ENCODE measurements at places on chromosomes 7 and 10.

DNA sequence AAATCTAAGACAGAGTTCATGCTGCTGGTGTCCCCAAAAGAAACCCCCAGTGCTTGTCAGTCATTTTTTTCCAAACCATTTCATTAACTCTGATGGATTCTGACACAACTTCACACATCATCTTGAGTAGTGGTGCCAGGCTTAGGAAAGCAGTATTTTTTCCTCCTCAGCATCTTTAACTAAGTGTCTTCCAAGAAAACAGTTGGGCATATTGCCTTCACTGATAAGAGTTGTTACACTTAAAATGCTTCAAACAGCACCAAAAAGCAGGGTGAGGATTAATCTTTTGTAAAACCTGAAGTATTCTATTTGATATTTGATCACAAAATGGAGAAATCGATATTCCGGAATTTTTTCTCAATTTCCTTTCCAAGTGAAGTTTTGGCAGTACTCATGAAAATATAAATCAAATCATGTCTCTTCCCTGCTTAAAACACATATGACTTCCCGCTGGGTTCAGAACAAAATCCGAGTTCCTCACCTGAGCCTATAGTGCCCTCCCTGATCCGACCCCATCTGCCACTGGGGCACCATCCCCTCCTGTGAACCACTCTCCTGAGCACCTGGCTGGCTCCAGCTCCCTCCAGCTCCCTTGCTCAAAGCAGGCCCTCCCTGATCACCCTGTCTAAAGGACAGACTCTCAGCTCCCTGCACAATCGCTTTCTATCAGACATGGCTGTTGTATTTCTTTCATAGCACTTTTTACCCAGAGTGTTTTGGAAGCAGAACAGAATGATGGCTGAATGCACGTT is 61.6 kb downstream of the CYTH3 start:
- DNase-seq: no peak

DNA sequence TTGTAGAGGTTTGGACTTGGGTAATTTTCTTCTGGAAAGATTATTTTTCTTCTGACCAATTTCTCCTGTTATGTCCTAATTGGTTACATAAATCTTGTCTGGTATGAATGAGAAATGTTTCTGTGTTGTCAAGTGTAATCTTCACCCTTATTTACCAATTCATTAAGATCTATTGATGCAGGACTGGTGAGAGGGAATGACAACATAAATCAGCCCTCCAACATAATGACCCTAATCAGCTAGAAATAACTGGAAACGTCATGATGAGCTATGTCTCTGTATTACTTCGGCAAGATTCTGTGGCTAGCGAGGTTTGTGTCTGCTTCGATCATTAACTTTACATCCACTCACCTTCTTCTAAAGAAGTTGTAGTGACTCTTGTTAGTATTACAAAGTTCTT is 3.5 kb downstream of the FOXP2 start:
- no peak for DNase-seq

- DNase-seq: no peak
Measured at GRCh38 chr7:32257621-32258020, 187.4 kb upstream of the PDE1C start.

DNA sequence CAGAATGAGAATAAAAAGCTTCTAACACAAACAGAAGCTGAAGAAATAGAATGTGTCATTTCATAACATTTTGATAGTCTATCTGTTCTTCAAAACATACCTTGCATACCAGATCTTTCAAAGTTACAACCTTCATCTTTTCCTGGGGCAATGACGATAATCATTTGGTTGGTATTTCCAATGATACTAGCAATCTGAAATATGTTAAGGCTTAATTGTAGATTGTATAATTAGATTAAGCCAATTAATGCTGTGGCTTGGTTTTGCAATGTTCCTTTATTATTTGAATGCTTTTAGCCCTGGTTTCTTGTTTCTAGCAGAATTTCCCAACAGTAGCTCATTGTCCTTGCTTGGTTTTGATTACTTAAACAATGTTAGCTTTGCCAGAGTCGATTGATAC is 84.6 kb downstream of the CABCOCO1 start:
- no peak for DNase-seq

DNA sequence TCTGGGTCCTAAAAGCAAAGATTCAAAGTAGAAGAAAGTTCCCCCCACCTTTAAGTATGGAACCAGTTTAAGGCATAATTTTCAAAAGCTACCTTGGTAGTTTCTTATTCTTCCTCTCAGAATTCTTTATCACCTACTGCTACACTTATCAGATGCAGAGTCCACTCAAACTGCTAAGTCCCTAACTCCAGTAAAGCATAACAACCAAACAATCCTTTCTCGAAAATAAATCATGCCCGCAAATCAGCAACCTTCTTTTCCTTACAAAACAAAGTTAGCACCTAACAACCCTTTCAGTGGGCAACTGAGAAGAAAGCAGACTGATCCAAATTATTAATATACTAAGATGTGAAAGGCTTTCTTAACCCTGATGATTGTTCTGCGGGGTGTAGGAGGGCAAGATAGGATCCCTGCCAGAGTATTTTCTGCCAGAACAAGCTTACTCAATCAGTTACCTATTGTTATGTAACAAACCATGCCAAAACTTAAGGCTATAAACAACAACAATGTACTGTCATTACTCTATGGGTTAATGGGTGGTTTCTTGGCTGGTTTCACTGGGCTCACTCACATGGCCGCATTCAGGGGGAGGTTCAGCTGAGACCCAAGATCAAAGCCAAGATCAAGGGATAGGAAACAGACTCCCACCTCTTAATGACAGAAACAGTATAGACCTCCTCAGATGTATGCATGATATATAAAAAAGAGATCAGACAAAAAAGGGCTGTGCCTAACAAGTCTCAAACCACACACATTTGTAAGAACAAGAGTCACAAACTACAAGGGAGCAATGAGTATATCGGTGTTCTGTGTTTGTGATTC is 42.0 kb downstream of the CCDC6 start:
- no peak for DNase-seq

- no peak for DNase-seq
Measured at GRCh38 chr10:4337563-4337962, 488.4 kb upstream of the AKR1E2 start.

DNA sequence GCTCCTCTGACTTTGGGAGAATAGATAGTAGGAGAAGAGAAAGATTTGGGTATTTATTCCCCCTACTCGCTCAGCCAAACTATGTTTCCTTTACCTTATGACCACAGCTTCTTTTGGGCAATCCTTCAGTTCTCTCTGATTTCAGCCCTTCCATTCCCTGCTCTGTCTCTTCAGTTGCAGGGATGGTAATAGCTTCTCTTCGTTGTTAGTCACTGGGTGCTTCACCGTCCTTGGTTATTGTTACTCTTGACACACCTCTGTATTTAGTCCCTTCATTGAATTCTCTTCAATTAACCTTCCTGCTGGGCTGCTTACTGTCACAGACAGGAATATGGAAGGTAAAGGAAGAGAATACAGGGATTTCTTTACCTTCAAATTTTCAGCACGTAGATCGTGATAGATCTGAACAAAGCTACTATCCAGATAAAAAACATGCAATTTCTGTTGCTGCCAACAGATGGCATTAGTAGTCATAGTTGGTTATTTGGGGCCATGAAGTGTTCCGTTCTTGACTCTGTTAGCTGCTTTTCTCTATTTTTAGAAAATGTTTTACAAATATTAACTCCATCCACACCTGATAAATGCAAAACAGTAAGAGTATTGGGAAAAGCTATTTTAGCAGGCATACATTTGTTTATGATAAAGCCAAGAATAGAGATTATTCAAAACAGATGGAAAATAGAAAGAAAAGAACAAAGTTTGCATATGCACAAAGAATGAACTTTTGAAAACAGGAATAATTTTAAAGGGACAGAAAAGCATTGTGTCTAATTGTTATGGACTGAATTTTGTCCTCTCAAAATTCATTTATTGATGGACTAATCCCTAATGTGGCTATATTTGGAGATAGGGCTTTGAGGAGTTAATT is 14.0 kb upstream of the PTTG1IP2 start:
- DNase-seq: peak; percentile 12

DNA sequence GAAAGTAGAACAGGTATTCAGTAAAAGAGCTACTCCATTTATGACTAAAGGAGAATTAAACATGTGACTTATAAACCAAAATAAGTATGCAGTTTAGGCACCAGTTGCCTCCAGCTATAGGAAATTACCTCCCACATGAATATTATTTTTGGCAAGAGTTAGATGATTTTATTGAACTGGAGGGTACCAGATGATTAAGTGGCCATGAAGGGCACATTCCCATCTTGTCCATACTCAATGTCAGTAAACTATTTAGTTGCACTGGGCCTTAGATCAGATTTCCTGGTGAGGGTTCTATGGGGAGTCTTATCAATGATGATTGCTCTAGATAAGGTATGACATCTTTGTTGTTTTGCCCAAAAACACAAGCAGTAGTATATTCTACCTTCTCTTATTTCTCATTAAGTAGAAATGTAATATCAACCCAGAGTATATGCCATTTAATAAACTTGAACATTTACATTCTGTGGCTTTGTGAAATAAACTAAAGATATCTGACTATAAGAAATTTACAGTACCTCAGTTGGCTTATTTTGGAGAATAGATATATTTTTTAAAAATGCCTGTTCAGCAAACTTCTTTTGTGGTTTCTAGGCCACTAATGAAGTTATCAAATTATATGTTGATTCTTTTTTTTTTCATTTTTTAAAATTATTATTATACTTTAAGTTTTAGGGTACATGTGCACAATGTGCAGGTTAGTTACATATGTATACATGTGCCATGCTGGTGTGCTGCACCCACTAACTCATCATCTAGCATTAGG is 145.3 kb downstream of the SEMA3A start:
- no peak for DNase-seq

DNA sequence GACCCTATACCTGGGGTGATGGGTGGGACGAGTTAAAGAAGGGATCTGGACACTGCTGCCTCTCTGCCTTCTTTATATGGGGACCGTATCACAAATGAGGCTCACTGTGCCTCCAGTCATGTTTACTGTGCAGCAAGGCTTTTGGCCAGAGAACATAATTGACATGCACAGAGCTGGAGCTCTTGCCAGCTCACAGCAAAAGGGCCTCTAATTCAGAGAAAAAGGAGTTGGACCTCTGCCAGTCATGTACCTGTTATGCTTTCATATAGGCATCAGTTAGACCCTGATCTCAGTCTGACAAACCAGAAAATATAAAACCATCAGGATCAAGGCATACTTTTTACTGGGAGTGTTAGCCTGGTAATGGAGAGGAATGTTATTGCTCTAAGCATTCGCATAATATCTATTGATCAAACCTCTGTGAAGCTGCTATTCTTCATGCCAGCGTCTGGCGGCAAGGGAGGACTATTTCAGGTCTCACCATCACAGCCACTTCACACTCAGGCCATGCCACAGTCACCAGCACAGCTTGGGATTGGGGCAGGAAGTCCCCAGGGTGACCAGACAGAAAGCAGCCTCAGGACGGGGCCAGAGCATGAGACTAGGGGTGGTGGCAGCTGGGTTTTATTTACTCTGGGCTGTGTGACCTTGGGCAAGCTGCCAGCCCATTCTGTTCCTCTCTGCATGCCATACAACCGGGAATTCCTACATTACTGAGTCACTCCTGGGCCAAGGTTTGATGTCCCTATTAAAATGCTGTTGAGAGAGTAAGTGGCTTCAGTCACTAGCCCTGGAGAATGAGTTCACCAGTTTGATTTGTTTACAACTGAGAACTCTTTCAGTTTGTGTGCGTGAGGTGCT is 90.1 kb downstream of the NPSR1 start:
- no peak for DNase-seq

GRCh38 chr10:94066411-94066810 is 72.7 kb downstream of the PLCE1 start:
- no peak for DNase-seq

- no peak for DNase-seq
Measured at GRCh38 chr7:36118344-36118743, 34.7 kb upstream of the EEPD1 start.

- DNase-seq: no peak
Measured at GRCh38 chr7:3520206-3520605, 219.2 kb downstream of the SDK1 start.

DNA sequence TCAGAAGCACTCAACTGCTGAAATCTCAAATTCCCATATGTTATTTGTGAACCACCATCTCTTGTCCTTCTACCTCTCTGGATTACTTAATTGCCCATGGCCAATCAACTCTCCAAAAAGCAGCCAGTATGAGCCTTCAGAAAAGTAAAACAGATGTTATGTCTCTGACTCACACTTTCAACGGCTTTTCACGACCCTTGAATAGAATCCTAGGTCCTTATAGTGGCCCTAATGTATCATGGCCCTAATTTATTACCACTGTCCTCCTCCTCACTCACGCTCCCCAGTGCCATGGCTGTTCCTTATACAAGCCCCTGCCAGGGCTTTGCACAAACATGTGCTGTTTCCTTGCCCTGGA is 20.0 kb downstream of the ZNF438 start:
- no peak for DNase-seq

DNA sequence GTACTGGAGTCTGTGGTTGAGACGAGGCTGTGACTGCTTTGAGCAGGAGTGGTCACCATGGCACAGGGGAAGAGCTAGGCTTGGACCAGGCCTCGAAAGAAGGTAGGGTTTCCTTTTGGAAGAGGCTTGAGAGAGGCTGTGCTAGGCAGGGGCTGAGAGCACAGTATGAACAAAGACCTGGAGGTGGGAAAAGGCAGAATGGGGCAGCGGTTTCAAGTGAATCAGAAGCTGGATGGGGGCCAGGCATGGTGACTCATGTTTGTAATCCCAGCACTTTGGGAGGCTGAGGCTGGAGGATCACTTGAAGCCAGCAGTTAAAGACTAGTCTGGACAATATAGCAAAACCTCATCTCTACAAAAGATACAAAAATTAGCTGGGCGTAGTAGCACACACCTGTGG is 65.9 kb downstream of the CLIP2 start:
- DNase-seq: peak; percentile 43

DNA sequence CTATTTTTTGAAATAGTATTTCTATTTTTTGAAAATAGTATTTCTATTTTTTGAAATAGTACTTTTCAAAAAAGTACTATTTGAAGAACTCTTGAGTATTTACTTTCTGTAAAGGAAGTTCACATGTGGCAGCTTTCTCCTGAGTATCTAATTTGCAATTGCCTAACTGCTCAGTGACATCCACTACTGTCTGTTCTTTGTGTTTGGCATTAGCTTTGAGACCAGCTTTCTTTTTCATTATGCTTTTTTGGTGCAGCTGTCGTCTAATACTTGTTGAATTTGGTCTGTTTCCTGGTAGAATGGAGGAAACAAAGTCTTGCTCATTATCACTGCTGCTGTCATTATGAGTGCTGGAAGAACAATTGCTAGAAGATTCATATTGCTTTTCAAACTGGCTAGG is 99.1 kb downstream of the BMPR1A start:
- DNase-seq: no peak

GRCh38 chr7:70303780-70304179 is 705.5 kb downstream of the AUTS2 start:
- no peak for DNase-seq

Data from brain pericyte (primary cell).